ENCODE measurements at places on chromosomes 7 and 10.

DNA sequence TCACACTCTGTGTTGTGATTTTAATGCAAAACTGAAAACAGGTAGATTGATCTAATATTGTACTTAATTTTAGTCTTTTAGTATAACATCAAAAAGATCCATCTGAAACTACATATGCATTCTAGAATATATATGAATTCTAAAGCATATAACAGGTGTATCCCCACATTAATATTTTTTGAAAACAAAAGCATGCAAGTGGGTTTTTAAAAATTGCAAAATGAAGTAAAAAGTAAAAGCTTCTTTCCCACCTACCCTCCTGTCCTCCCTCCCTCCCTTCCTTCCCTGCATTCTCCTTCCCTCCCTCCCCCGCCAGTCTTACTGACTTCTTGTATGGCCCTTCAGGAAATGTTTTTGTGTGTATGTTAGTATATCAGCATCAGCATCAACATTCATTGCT is 14.6 kb upstream of the STMP1 start:
- no peak for DNase-seq

DNA sequence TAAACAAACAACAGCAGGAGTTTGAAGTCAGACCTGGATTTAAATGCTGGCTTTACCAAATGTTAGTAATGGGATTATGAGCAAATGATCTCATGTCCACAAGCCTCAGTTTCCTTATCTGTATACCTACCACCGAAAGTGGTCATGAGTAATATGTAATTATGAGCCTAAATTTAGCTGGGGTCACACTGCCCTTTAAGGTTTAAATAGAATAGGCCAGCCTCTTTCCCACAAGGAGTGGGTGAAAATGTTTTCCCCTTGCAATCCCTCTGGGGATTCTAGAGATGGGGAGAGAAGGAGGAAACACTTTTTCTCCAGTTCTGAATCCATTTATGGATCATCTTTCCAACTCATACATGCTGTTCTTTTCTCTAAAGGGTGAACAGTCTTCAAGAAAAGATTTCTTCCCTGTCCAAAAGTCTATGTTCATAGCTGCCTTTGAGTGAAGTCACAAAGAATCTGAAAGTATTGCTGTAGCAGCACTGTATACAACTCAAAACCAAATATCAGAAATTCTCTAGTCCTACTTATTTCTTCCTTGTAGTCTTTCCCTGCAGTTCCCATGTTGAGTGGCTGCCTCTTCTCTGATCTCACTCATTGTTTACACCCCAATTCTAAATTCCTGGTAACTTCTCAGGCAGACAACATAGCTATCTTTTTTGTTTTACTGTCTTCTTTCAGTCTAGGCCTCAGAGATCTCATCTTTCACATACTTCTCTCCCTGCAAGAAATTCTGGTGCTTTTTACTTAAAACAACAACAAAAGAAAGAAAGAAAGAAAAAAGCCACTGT is 7.4 kb upstream of the TSPAN12 start:
- DNase-seq = no peak

DNA sequence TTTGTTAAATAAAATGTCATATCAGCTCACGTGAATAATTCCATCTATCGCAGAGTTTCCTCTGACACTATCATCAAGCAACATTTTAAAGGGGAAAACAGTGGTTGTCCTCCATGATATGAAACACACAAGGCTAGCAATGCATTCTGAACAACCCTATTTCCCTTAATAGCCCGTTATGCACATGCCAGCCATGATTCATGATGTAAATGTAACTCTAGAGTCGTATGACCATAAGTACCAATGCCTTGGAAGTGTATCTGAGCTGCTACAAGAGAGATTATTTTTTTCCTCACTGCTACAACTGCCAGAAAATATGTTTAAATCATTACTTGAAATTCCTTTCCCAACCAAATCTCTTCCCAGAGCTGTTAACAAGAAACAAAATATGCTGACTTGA is 159.4 kb downstream of the GRM8 start:
- DNase-seq = no peak

GRCh38 chr10:10533437-10533836 is 484.2 kb upstream of the CELF2 start:
- DNase-seq = no peak

GRCh38 chr7:132545756-132546155 is 30.5 kb downstream of the PLXNA4 start:
- no peak for DNase-seq

- no peak for DNase-seq
Observed at GRCh38 chr7:103075337-103075918, 488 bp downstream of the ARMC10 start.

GRCh38 chr7:593324-594115 is 73.9 kb upstream of the PDGFA start:
- DNase-seq = no peak

DNA sequence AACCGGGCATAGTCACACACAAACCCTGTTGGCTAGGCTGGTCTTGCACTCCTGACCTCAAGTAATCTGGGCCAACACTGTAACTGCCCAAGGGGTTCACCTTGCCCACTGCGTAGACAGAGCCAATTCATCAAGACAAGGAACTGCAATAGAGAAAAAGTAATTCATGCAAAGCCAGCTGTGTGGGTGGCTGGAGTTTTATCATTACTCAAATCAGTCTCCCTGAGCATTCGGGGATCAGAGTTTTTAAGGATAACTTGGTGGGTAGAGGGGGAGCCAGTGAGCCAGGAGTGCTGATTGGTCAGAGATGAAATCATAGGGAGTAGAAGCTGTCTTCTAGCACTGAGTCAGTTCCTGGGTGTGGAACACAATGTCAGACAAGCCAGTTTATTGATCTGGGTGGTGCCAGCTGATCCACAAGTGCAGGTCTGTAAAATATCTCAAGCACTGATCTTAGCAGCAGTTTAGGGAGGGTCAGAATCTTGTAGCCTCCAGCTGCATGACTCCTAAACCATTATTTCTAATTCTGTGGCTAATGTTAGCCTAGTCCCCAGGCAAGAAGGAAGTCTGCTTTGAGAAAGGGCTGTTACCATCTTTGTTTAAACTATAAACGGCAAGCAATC is 15.6 kb upstream of the FXYD4 start:
- no peak for DNase-seq

GRCh38 chr7:114842551-114843065 is 79.3 kb upstream of the MDFIC start:
- no peak for DNase-seq

DNA sequence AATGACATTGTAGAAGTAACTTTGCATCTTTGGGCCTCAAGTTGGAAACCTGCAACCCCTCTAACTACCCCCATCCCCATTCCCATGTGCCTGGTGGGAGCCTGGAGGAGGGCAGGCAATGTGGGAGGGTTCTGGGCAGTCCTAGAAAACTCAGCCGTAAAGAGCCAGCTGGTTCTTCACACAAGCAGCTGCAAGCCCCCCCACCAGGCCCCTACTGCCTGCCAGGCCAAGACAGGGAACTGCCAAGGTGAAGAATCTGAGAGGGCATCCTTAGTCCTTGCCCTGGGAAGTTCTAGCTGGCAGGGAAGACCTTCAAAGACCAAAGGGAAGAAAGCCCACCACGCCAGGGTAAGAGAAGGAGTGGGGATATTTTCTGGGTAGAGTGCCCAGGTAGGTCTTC is 12.2 kb upstream of the INMT start:
- no peak for DNase-seq

DNA sequence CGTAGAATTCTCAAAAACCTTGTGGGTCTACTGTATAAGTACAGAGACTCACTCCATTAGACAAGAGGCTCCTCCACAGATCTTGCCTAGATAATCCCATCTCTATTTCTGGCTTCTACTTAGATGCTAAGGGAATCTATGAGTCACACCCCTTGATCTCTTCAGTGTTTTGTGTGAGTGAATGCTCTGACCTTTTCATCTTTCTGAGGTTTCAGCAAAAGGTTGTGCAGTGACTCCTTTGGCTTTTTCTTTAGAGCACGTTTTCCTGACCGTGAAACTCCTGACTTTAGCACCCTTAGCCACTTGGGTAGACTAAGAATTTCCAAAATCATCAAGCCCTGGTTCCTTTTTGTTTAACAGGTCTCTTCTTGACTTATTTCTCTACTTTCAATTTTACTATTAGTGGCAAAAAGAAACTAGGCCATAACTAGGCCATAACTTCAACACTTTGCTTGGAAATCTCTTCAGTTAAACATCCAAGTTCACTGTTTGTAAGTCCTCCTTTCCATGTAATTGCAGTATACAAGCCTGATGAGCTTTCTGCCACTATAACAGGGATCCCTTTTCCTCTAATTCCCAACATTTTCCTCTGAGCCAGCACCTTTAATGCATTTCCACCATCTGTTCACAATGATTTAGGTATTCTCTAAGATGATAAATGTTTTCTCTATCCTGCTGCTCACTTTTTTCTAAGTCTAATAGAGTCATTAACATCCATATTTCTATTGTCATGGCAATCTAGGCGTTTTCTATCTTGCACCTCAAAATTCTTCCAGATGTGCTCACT is 19.4 kb downstream of the COPG2 start:
- peak; percentile 19 for DNase-seq

- no peak for DNase-seq
Observed at GRCh38 chr7:11297126-11297625, 323.5 kb downstream of the PHF14 start.

- no peak for DNase-seq
Observed at GRCh38 chr10:66591865-66592264, 334.0 kb upstream of the LRRTM3 start.
